ENCODE measurements at places on chromosomes 5 and 9.

DNA sequence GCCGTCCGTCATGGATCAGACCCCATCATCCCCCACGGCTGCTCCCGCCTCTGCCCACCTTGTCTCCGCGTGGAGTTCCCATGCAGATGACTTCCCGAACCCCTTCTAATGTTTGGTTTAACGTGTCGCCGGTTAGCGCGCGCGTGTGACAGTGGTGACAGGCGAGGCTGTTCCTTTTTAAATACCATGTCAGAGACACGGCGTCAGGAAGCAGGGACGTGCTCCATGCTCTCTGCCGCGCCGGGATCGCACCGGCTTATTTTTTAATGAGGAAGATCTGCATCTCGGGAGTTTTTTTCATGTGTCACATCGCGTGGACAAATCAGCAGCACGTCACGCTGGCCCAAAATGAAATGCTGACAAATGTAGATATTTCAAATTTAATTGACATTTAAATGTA lies 35.9 kb downstream of the CRB2 start:
- DNase-seq, result no peak

- no peak for DNase-seq
Measured at GRCh38 chr5:77776554-77777206, 541 bp upstream of the TBCA start.

DNA sequence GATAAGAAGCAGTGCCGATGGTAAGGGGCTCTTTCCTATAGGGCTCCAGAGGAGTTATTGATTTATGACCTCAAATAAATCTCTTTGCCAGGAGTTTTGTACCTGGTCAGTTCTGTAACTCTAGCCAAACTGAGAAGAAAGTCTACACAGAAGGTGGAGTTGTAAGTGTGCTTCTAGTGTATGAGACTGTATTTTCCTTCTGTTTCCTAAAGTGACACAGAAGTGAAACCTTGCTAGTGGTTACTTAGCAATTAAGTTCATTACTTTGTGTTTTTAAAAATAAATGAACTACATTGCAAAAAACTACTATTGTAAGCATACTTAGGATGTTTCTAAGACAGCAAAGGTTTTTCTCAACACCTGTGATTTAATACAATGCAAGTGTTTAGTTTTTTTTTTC lies 48.7 kb upstream of the ACTBL2 start:
- DNase-seq, result no peak

- DNase-seq, result no peak
Measured at GRCh38 chr9:129866394-129867135, 31.3 kb downstream of the USP20 start.

GRCh38 chr9:135474915-135475314 lies 4.7 kb upstream of the PPP1R26 start:
- DNase-seq, result peak; percentile 41

GRCh38 chr5:32090755-32091128 lies 83.4 kb downstream of the GOLPH3 start:
- DNase-seq, result no peak

Measured in anterior cingulate cortex (tissue), 58 donors.